Effector memory CD4-positive, alpha-beta T cell (primary cell): ENCODE measurements at places on chromosomes 3 and 15.

DNA sequence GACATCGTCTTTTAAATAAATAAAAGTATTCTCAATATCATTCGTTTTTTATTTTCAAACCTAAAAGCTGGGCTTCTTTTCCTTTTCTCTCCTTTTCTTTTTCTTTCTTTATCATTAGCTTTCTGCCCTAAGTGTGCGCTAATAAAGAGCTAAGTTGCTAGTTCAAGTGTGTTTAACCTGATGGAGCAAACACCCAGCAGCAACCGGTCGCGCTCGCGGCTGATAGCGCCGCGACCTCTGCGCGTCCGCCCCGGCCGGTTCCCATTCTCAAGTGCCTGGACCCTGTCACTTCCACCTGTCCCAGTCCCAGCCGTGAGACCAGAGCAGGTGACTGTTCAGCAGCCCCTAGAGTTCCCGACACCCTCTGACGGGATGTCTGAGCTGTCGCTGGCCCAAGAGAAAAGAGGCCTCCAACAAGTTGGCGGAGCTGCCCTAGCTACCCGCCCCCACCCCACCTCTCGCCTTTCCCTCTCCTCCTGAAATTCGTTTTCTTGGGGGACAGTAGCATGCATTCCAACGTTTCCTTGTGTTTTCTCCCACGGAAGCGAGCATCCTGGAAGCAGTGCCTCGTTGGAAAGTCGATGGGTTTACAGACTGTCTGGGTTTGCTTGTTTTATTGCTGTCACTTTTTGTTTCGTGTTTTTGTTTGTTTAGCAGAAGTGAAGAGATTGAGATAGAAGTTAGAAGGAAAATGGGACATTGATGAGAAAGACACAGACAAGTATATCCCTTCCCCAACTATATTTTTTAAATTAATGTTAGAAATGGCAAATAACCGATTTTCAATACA, 3.1 kb upstream of the MECOM start:
- DNase-seq, result no peak

GRCh38 chr3:72141264-72141663, 356.3 kb upstream of the PROK2 start:
- no peak for DNase-seq

- no peak for DNase-seq
Observed at GRCh38 chr3:49397470-49397869, 14.3 kb downstream of the RHOA start.

DNA sequence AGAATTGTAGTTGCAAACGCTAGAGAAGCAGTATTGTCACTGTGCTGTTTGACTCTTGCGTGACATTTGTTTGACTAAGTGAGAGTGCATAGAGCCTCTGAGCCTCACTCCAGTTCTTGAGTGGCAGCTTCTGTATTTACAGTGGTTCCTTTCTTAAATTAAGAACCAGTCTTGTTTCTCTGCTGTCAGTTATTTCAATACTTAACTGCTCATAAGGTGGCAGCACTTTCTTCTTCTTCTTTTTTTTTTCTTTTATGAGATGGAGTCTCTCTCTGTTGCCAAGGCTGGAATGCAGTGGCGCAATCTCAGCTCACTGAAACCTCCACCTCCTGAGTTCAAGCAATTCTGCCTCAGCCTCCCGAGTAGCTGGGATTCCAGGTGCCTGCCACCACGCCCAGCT, 372.1 kb downstream of the LPP start:
- DNase-seq, result no peak

GRCh38 chr3:72080095-72080494, 295.1 kb upstream of the PROK2 start:
- DNase-seq, result no peak

DNA sequence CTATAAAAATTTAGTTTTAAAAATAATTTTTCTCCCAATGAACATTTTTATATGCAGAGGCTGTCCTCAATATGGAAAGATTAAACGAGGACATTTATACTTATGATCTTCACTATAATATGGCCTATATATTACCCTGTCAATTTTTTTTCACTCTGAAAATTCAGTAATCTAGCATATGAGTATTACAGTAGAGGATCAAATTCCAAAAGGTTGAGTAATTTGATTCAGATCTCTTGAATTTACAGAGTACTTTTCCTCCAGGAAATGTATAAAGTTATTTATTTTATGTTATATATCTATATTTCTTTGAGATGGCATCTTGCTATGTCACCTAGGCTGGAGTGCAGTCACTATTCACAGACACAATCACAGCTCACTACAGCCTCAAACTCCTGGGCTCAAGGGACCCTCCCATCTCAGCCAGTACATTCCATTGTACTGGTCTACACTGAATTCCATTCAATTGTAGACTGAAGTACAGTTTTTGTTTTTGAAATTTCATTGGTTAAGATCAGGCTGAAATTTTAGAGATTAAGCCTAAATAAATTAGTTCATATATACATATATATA, 16.3 kb upstream of the TRPM7 start:
- DNase-seq, result no peak

- no peak for DNase-seq
Observed at GRCh38 chr15:57102858-57103257, 184.4 kb downstream of the TCF12 start.

GRCh38 chr15:31471731-31472430, 145.2 kb downstream of the KLF13 start:
- DNase-seq, result no peak

DNA sequence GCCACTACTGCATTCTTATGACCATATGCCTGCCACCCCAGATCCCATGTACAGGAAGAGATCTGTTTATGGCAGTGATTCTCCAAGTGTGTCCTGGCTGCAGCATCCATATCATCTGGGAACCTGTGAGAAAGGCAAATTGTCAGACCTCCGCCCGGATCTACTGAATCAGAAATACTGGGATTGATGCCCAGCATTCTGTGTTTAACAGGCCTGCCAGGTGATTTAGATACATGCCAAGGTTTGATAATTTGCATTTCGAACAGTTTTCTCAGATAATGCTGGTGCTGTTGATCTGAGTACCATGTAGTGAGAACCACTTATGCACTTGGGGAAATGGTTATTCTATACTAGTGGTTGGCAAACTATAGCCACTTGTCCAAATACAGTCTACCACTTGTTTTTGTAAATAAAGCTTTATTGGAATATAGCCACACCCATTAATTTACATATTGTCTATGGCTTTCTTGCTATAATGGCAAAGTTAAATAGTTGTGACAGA, 165.4 kb downstream of the SSR3 start:
- DNase-seq, result no peak

DNA sequence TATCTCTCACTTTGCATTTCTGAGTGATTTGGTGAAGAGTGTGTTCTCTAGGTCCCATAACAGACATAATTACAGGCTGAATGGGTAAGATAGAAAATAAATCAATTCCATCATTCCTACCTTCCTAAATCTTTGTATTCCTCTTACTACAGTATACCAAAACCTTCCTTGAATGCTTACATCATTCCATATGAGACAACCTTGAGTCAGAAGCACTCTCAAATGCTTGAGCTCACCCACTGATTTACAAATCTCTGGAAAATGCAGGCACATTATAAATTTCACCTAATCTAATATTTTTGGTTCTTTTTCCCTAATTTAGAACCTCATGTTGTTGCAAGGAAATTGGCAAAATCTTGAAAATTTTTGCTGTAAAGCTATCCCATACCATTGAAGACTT, 239.1 kb downstream of the CBLB start:
- no peak for DNase-seq

DNA sequence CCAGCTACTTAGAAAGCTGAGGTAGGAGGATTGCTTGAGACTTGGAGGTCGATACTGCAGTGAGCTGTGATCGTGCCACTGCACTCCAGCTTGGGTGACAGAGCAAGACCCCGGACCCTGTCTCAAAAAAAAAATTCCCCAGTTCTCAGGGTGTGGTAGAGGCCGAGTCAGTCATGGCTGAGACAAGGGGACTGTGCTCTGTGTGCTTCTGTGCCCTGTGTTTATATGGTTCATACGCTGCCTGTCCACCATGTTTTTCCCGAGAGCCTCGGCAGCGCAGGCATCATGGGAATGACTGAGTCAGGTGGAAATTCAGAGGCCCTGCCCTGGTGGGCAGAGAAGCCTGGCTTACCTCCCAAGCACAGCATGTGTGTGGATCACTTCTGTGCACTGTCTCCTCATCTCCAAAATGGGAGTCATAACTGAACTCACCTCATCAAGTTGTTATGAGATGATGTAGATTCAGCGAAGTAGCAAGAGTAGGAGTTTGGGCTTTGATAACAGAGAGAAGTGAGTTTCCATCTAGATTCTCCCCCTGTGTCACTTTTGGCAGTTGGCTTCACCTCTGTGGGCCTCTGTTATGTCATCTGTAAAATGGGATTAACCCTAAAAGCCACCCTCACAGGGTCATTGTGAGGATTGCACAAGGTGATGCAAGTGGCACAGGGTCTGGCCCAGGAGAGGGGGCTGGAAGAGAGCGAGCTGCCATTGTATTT, 56.9 kb downstream of the FLNB start:
- no peak for DNase-seq

GRCh38 chr15:100686021-100686724, 83.8 kb downstream of the ASB7 start:
- DNase-seq, result no peak

GRCh38 chr3:186719945-186720739, 3.0 kb downstream of the KNG1 start:
- DNase-seq, result no peak

DNA sequence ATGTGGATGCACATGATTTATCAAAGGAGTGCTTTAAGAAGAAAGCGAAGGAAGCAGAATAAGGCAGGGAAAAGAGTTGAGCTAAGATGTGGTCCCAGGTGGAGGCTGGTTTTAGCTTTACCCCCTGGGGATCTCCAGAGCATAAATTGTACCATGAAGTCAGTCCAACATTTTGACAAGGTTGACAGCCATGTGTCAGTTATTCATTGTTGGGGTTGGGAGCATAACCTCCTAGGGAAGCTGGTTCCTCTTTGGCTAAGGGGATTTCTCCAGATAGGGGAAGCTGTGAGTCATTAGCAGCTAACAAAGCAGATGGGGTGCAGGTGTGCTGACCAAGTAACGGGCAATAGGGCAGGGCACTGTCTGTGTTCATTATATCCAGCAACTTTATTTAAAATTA, 123.7 kb upstream of the IGSF10 start:
- DNase-seq, result no peak

- DNase-seq, result no peak
Observed at GRCh38 chr3:9881441-9881840, 1.4 kb upstream of the CIDEC start.

DNA sequence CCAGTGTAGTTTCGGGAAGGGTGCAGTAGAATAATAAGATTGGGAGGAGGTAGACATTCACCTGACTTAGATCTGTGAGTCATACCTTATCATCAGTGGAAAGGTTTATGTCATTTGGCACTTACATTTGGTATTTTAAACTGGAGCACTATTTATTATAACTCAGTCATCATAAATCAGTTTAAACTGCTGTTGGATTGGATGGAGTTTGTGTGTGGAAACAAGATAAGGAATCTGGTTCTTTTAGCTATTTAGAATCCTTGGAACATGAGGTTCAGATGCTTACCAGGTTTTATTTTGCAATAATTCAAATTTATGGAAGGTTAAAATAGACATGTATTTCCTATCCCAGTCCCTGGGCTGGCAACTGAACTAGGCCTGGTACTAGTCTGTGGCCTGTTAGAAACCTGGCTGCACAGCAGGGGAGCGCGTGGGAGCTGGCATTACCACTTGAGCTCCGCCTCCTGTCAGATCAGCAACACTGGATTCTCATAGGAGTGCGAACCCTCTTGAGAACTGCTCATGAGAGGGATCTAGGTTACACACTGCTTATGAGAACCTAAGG, 34.5 kb downstream of the ZFAND6 start:
- no peak for DNase-seq

GRCh38 chr15:89760303-89761008, 9.4 kb upstream of the MESP1 start:
- peak; percentile 28 for DNase-seq

- DNase-seq, result no peak
Observed at GRCh38 chr3:183554377-183554776, 1.1 kb downstream of the KLHL6 start.

- peak; percentile 87 for DNase-seq
Observed at GRCh38 chr3:4983739-4984510, 4.7 kb downstream of the BHLHE40 start.

DNA sequence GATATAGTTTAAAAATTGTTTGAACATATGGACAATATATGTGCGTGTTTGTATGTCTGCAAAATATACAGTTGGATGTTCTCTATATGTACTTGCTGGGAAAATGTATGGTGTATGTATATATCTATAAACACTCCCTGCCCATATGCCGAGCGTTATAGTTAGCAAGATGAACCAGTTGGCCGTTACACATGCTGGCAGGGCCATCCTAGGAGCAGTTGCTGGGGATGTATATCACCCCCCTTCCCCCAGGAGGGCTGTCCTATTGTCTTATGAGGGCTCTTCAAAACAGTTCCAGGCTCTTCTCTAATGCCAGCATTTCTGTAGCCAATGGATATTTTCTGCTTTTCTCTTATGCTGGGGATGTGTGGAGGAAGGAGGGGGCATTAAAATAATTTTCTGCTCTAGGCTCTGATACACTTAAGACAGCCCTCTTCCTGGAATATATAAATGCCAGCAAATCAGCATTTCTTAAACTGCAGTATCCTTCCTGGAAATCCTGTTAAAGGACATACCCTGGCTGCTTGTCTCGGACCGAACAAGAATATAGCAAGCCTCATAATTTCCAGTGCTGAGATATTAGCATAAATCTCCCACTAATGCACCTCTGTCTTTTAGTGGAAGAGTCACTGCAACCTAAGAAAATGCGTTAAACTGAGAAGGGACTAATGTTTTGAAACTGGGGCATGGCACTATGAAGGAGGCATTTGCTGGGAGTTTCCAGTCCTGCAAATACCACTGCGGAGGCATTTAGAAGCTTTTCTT, 134.4 kb downstream of the MDFIC2 start:
- no peak for DNase-seq
